ENCODE measurements at places on chromosomes 7 and 10.

- no peak for DNase-seq
These were observed 69.0 kb downstream of the ZNF783 start for GRCh38 chr7:149330914-149331567.

DNA sequence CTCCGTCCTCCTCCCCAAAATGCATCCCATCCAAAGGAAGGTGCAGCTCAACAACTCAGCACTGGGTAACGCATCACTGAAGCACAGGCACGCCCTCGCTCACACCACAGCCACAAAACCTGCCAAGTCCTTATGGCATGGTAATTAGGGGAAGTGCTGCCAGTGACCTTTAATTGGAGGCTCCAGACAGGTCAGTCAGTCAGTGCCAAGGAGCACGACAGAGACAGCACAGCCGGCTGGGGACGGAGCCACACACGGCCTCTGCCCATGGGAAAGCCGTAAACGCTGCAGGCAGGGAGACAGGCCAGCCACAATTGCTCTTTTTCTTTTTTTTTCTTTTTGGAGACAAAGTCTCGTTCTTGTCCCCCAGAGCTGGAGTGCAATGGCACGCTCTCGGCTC is 146.5 kb downstream of the MAD1L1 start:
- DNase-seq, result no peak

DNA sequence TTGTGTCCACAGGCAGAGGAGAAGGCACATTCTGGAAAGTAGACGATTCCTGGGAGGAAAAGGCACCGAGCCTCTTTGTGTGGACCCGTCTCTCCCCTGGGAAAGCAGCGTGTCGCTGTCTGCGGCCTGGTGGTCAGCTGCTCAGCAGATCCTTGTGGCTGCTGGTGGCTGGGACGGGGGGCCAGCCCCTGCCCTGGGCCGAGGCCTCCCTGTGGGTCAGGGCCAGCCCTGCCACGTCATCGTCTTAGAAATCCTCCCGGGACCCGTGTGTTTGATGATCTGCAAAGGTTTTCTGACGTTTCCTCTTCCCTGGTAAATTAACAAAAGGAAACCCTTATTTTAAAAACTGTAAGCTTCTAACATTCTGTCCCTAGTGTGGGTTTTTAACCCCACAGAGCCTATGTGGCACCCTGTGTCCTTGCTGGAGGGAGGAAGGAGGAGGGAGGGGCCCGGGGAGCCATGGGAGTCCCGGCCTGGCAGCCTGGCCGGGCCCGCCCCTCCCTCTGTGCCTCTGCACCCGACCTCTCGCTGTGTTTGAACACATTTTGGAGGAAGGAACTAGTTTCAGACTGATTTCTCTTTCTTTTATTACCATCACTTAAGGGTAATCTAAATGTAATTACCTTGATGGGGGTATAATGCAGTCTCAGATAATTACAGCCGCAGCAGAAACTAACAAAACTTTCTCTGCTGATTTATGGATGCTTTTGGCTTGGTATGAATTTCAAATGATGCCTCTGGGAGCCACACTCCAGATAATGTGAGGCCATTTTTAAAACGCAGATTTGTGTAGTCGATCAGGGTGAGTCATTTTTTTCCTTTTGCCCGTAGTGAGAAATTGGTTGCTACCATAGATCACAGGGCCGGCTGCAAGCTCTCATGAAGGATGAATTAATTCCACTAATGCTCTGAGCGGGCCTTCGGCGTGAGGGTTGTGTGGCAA is 85.5 kb downstream of the NKX6-2 start:
- no peak for DNase-seq

DNA sequence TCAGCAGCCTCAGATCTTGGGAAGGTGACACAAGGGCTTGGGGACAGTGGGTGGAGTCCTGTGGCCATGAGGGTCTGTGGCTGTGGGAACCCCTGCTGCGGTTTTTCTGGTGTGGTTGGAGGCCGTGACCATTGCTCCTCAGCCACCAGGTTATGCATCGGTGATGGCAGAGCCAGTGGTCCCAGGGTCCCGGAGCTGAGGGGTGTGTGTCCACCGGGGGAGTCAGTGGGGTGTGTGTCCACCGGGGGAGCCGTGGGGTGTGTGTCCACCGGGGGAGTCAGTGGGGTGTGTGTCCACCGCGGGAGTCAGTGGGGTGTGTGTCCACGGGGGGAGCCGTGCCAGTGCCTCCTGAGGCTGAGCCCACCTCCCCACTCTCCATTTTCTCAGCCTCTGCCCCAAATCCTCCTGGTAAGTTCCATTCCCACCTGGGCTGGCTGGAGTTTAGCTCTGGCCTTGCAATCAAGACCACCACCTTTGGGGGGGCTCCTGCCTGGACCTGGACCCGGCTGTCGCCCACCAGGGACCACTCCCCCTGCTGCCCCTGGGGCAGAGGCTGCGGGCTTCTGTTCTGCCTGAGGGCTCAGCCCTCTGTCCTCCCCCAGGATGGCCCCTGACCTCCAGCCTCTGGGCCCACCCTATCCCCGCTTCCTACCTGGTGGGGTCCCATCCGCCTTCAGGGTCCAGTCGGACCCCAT is 143.5 kb downstream of the ELFN1 start:
- no peak for DNase-seq

GRCh38 chr10:96235326-96236089 is 35.9 kb downstream of the BLNK start:
- no peak for DNase-seq

DNA sequence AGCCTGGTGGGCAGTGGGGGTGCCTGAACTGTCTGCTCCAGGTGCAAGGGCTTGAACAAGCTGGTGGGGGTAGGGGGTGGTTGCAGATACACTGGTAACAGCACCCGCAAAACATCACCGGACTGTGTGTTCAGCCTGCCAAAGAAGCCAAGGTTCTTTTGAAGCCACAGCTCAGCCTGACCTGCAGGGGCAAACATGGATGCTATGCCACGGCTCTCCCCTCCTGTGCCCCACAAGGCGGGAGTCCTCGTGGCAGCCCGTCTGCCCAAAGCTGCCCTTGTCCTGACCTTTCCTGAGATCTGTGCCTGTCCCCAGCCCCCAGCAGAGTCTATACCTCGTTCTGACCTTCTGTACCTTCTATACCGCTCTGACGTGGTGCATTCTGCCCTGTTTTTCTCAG is 285.7 kb downstream of the GLRX3 start:
- no peak for DNase-seq

DNA sequence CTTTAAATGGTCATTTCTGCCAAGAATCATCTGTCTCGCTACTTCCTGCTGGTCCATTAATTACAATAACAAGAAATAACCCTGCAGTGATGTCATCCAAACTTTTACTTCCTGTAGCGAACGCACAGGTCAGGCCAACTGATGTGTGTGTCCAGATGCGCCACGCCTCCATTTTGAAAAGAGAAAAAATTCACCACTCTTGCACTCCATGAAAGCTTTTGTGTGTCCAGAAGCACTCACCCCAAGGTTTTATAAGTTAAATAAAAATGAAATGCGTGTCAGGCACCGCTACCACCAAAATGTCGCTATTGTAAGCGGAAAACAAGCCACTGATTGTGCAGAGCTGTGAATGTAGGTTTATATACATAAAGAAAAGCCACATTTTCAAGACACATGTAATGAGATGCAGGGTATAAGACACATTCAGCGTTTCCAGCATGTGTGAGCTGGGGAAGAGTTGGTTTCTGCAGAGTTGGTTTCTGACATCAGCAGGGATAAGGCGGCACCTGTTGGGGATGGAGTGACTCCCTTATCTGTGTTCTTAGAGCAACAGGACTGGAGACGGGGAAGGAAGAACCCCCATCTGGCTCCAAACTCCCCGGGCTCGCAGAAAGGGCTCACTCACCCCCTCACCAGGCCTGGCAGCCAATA is 83.3 kb downstream of the CTBP2 start:
- no peak for DNase-seq

DNA sequence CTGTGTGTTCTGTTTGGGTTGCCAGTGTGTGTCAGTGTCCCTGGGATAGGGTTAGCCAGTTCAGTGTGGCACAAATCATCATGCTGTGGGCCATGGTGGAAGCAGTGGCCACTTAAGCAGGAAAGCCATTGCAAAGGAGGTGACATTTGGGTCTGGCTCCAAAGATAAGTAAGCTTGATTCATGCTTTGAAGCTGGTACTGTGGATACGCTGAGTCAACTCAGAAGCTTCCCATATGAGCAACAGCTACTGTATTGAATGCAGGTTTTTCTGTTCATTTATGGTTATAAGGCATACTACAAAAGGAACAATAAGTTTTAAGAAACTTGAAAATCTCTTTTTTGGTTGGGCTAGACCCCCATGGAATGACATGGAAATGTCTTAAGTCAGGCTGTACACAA is 143.1 kb downstream of the BMPER start:
- DNase-seq, result no peak

DNA sequence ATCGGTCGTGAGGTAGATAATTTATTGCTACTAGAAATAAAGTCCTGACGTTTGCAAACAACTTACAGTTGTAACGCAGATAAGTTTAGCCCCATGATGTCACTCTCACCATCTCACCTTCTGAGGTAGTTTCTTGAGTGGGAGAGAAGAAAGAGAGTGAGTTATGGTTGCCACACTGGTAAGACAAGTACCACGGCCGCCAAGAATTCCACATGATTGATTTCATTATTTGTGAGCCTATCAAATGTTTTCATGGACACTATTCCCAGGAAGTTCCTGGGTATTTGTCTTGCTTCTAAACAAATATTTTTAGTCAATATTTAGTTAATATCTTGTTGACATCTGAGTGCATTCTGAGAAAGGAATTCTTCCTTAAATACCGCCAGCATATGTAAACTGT is 339.4 kb upstream of the KIAA1217 start:
- DNase-seq, result no peak

- no peak for DNase-seq
These were observed 51.5 kb downstream of the ADAM12 start for GRCh38 chr10:126336801-126337200.

DNA sequence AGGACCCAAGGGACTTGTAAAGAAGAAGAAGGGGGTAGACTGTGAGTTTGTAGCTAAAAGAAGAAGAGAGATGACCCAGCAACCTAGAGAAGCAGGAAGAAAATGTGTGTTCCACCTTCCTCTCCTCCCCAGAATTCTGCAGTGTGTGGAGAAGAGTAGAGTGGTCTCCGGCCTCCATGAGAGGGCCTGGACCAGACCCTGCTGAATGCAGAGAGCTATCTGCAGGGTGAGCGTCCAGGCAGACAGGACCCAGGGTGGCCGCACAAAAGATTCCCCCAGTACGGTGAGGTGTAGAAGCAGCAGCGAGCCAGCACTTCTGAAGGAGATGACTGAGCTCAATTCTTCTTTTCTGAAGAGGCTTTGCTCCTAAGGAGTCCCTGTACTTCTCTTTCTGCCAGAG is 239.7 kb upstream of the ANKRD30A start:
- DNase-seq, result no peak

DNA sequence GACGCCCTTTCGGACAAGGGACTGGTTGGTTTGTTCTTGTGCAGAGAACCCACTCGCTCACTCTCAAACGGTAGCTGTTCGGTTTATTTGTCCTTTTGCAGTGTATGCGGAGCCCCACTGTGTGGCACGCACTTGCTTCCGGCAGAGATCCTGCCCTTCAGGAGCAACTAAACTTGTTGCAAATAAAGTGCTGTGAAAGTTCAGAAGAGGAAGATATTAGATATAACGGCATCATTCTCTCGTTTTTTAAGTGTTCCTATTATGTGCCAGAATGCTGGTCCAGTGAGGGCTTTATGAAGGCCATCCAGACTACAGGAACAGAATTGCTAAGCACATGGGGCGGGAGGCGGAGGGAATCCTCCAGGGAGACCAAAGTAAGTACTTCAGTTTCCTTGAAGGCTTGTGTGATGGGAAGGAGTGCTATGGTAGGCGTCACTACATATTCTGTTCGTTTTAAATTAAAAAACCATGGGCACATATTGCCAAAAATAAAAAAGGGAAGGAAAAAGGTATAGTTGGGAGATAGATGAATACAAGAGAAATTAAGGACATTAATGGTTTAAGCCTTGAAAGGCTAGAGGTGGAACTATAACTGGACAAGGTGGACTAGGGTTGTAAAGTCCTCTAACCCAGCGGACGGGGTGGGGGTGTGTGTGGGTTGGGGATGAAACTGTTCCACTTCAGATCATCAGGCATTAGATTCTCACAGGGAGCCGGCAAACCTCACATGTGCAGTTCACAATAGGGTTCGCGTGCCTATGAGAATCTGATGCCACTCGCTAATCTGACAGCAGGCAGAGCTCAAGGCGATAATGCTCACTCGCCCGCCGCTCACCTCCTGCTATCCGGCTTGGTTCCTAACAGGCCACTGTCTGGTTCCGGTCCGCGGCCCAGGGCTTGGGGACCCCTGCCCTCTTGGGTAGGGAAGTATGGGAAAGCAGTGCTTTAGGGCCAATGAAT is 704 bp upstream of the ERLIN1 start:
- DNase-seq, result peak; percentile 13

DNA sequence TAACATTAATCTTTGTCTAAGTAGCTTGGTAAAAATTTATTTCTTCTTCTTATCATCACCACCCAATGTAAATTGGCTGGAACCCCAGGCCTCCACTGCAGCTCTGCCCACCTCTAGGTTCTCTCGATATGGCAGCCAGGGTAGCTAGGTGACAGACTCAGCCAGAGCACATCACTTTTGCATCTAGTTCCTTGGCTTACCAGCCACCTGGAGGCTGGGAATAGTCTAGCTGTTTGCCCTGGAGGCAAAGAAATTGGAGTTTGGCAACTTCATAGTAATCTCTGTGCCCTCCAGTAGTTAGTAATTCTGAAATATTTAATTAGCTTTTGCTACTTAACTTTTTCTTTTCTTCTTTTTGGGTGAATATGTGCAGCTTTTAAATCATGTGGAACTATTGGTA is 9.4 kb downstream of the IFRD1 start:
- DNase-seq, result no peak

DNA sequence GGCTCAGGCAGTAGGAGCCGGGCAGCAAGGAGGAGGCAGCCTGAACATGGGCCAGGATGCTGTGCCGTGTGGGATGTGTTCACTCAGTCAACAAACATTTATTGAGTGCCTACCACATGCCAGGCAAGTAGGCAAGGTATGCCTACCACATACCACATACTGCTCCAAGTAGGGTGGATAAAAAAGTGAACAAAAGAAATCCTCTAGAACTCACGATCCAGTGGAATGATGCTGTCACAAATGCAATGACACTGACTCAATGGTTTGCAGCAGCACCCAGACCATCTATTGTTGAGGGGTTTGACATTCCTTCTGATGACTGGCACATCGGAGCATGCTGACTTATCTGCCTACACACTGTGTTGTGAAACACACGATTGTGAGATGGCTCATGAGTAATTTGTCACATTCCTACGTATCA is 413.5 kb downstream of the NRG3 start:
- no peak for DNase-seq

GRCh38 chr10:14253711-14254110 is 77.0 kb downstream of the FRMD4A start:
- no peak for DNase-seq

All from smooth muscle cell of the brain vasculature (primary cell).